ENCODE measurements at places on chromosomes 2 and 18. TPM values are rescaled to one million over a fixed set of nuclear protein-coding genes. Genes with fewer than 3 reads are reported as not detected.

Gene FBXO48
- total RNA-seq = 0.71 TPM

Gene MDH1B
- total RNA-seq = 1.1 TPM

Gene ALK
- total RNA-seq = 1.3 TPM

Gene IL1RL2
- 0.66 TPM for total RNA-seq

Gene C2orf80
- total RNA-seq = not detected

Gene DYSF
- total RNA-seq = 19.5 TPM

Gene VWC2L
- total RNA-seq = 0.11 TPM

Gene MFF
- total RNA-seq = 128 TPM

Gene GALNT14
- total RNA-seq = 0.33 TPM

Gene FBLN7
- 1.7 TPM for total RNA-seq

Gene FECH
- 30.7 TPM for total RNA-seq

Gene PPP1R1C
- total RNA-seq = not detected

Gene SCN7A
- 71.5 TPM for total RNA-seq

Gene ALPP
- total RNA-seq = not detected

Gene ARHGEF4
- total RNA-seq = 51.5 TPM

Gene MLPH
- 8.7 TPM for total RNA-seq

Gene KCNG2
- total RNA-seq = not detected

Gene PROC
- total RNA-seq = not detected

Gene FZD7
- total RNA-seq = 67.7 TPM

Gene HDAC4
- 63.5 TPM for total RNA-seq

Gene GALNT1
- 26.4 TPM for total RNA-seq

Gene DTNA
- total RNA-seq = 221 TPM

Gene MOGAT1
- total RNA-seq = not detected

Gene FRZB
- 46.9 TPM for total RNA-seq

Gene CACNB4
- total RNA-seq = 3.5 TPM

Gene NBEAL1
- total RNA-seq = 24.1 TPM

Gene TSHZ1
- 17.9 TPM for total RNA-seq

Gene GALM
- 8.3 TPM for total RNA-seq

Gene SERPINB13
- total RNA-seq = not detected

Gene TFPI
- 74.2 TPM for total RNA-seq

Gene POTEC
- not detected for total RNA-seq

Gene POMC
- total RNA-seq = 8.7 TPM

Gene RAB3GAP1
- total RNA-seq = 59.3 TPM

Gene KIAA2012
- 0.45 TPM for total RNA-seq

Gene ZCCHC2
- total RNA-seq = 24.5 TPM

Gene GREB1
- total RNA-seq = 11.0 TPM

Data from esophagus muscularis mucosa (tissue), 4 donors.